ENCODE measurements at places on chromosomes 3 and 15.

- DNase-seq, result no peak
Observed at GRCh38 chr3:49529567-49529966, 24.7 kb upstream of the BSN start.

DNA sequence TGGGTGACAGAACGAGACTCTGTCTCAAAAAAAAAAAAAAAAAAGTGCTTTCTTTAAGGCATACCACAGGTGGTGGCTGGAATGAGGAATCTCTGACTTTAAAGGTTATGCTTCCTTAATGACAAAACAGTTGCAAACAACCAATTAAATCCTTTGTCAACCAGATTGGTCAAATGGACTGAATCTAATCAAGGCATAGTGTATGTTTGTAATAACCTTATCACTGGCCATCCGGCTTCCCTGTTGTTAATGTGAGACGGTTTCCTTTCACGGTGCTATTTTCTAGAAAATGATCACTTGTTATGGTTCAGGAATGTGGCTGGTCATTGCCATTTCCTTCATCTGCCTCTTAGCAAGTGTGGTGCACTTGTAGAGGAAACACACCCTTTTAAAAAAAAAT, 75.9 kb downstream of the FLNB start:
- DNase-seq, result no peak

- DNase-seq, result no peak
Observed at GRCh38 chr15:94228611-94229010, 2.8 kb upstream of the MCTP2 start.

DNA sequence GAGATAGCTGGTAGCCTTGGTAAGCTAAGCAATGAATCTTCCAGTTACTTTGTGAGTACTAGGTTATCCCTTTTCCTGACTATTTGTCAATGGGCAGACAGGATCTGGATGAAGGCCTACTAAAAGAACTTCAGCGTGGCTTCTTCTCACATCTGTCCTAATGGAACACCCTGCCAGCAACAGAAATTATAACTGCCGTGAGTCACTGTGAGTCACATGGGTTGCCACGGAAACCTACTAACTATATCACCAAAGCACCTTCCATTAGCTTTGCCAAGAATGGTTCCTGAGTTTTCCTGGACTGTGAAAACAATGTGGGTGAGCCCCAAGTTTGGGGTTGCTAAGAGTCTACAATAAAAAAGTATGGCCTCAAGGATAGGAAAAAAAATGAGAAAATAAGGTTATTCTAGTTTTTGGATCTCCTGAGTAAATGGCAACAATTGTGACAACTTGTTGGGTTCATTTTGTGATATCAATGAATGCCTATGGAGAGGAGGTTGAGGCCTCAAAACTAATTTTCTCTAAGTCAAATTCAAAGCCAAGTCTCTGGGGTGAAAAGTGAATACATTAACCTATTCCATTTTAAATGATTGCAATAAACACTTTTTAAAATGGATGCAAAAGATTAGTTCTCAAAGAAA, 195.1 kb upstream of the ICE2 start:
- no peak for DNase-seq

DNA sequence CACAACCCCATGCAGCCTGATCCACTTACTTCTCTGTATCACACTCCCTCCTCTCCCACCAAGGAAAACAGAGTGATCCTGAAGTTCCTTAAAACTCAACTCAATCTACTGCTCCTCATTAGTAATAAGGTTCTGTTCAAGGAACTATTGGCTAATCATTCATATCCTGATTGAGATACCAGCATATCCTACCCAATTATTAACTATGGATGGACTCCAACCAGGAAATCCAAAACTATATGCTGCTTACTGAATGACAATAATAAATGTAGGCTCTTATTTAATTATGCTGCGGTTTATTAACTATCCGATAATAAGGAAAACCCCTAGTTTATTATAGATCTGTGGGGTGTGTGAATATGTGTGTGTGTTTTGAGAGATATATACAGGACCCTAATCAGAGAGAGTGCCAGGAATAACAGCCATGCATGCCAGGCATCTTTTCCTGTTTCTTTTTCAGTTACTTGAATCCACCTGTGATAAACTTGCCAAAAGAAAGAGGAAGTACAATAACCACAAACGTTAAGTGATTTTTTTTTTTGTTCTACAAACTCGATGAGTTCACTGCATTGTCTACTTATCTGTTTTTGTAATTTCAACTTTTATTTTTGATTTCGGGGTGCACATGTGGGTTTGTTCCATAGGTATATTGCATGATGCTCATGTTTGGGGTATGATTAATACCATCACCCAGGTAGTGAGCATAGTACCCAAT, 1031.7 kb upstream of the CFAP20DC start:
- no peak for DNase-seq

DNA sequence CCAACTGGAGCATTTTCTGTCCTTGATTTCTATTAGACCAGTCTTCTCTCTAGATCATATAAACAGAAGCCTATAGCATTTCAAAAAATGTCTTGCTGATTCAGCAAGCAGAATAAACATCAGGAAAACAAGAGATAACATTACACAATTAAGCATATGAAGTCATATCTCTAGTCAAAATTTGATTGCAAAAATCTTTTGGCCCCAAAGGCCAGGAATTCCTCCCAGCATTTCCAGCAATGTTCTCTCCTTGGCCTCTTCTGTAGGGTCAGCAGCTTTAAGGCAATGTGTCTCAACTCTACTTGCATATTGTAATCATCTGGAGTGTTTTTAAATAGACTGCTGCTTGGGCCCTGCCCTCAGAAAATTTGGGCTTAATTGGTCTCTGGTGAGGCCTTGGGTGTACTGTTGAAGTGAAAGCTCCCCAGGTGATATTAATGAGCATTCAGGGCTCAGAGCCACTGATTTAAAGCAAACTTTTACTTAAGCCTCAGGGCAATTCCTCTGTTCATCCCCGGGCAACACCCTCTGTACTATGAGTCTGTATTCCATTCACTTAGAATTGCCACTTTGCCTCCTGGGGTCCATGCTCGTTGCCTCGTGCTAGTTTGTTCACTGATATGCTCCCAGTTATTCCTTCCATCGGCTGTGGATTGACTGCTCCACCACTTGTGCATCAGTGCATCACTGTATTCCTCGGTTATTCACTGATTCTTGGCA, 1072.6 kb downstream of the ROBO2 start:
- DNase-seq, result no peak

GRCh38 chr15:58506064-58506490, 74.3 kb downstream of the LIPC start:
- DNase-seq, result no peak

DNA sequence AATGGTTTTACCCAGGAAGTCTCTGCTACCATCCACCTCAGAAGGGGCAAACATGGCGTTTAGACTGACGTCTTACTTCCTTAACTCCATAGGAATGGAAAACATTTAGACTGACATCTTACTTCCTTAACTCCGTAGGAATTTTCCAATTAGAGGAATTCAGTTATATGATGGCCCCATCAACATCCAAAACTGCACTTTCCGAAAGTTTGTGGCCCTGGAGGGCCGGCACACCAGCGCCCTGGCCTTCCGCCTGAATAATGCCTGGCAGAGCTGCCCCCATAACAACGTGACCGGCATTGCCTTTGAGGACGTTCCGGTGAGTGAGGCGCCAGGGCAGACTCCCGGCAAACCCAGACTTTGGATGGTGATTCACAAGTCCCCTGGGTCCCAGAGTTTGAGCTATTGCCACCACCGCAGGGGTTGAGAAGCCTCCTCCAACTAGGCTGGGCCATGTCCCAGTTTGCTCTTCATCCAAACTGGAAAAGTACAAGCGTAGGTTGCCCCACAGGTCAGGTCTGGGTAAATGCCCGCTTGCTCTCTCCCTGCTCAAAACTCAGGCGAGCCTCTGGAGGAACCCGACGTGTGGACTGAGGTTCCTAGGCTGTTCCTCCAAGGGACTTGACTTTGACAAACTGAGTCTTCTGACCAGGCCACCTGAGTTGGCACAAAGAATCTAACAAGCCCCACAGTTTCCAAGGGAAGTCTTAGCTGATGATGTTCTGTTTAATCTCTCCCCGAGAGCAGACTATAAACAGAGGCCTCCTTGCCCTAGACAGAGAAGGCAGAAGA, 57.7 kb downstream of the MESD start:
- no peak for DNase-seq

DNA sequence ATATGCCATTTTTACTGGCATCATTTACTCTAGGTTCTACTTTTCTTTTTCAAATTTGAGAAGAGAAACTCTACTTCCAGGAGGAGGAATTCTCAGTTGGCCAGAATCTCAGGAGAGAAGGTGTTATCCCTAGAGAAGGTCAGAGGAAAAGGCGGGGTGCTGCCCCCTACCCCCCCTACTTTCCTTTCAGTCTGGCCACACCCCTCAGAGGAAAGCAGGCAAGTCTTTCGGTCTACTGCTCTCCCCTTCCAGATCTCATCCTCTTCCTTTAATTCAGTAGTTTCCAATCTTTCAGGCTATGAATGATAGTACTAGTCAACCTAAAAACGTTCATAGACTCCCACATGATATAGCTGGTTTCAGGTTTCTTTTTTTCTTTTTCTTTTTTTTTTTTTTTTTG, 366.5 kb upstream of the TBL1XR1 start:
- no peak for DNase-seq

GRCh38 chr3:62255758-62256157, 117.6 kb downstream of the FEZF2 start:
- no peak for DNase-seq

GRCh38 chr3:61894988-61895935, 333.9 kb downstream of the PTPRG start:
- no peak for DNase-seq

DNA sequence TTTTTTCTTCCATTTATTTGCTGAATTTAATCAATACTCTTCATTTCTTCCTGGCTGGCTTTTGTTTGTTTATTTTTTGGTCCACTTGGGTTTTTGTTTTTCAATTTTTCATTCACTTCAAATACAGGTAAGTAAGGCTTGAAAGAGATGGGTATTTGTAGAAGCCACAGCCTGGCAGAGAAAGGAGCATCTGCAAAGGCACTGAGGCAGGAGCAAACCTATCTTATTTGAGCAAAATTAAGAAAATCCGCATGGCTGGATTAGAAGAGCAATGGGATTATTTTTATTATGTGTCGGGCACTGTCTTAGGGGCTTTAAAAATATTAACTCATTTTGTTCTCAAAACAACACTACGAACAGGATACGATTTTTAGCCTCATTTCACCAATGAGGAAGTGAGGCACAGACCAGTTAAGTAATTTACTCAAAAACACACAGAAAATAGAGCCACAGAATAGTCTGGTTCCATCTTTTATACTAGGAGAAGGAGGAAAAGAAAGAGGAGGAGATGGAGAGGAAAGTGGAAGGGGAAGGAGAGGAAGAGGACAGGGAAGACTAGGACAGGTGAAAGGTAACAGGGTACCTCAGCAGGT, 35.1 kb upstream of the CCDC80 start:
- no peak for DNase-seq

GRCh38 chr3:51535146-51536019, 3.1 kb upstream of the RAD54L2 start:
- no peak for DNase-seq

DNA sequence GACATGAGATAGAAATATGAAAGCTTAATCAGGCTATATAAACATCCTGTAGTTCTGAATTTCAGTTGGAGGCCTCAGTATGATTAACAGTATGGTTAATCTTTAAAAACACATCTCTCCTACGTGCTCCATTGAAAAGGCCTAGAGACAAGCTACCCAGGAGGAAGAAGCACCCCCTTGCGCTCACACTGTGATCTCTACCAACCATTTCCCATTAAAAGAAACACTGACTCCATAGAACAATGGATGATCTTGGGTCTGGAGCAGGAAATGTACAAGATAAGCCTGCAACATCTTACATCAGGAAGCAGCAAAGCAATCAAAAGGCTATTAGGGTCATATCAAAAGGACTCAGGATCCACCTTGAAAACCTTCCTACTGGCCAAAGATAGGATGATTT, 3.4 kb upstream of the EOGT start:
- no peak for DNase-seq

DNA sequence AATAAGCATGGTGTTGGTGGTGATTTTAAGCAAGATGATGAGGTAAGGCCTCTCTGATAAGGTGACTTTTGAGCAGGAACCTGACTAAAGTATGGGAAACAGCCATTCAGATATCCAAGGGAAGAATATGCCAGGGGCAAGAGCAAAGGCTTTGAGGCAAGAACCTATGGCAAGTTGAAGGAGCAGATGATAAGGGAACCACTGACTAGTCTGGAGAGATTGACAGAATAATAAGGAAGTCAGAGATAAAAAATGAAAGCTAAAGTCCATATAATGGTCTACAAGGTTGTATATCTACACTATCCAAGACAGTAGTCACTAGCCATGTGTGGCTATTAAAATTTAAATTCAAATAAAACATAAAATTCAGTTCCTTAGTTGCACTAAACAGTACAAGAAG, 2.5 kb upstream of the C3orf38 start:
- no peak for DNase-seq

GRCh38 chr3:54963641-54964040, 35.8 kb upstream of the LRTM1 start:
- no peak for DNase-seq

GRCh38 chr3:138338244-138338643, 8.6 kb upstream of the NME9 start:
- DNase-seq, result no peak

- DNase-seq, result no peak
Observed at GRCh38 chr3:133472889-133473288, 73.0 kb downstream of the BFSP2 start.

GRCh38 chr3:65783117-65783516, 255.6 kb downstream of the MAGI1 start:
- no peak for DNase-seq

Measured in NCI-H187 treated with DMSO at 0.1 percent for 48 hours (cell line).